ENCODE measurements at places on chromosomes 11 and 22. TPM values are rescaled to one million over a fixed set of nuclear protein-coding genes. Genes with fewer than 3 reads are reported as not detected.

IL17RA gene
- 6.7 TPM for polyA plus RNA-seq

CLTCL1 gene
- 2.2 TPM for polyA plus RNA-seq

KRTAP5-2 gene
- 0.42 TPM for polyA plus RNA-seq

TRIOBP gene
- polyA plus RNA-seq = 43.5 TPM

CYTH4 gene
- polyA plus RNA-seq = 4.3 TPM

TRPM5 gene
- polyA plus RNA-seq = 0.87 TPM

NLRP6 gene
- polyA plus RNA-seq = 37.4 TPM

FAM181B gene
- 5.9 TPM for polyA plus RNA-seq

FOLH1 gene
- 322 TPM for polyA plus RNA-seq

ADORA2A gene
- 10.9 TPM for polyA plus RNA-seq

CCDC188 gene
- 2.7 TPM for polyA plus RNA-seq

RELT gene
- polyA plus RNA-seq = 3.3 TPM

LINC01488 gene
- polyA plus RNA-seq = 0.09 TPM

XKR3 gene
- polyA plus RNA-seq = not detected

APOA4 gene
- 4,166 TPM for polyA plus RNA-seq

GLB1L2 gene
- 6.7 TPM for polyA plus RNA-seq

FXYD6 gene
- 78.3 TPM for polyA plus RNA-seq

EMID1 gene
- polyA plus RNA-seq = 152 TPM

TUBA8 gene
- polyA plus RNA-seq = 1.9 TPM
